ENCODE measurements at places on chromosomes 6 and 20.

GRCh38 chr6:66199171-66199570, 492.1 kb upstream of the EYS start:
- no peak for DNase-seq

DNA sequence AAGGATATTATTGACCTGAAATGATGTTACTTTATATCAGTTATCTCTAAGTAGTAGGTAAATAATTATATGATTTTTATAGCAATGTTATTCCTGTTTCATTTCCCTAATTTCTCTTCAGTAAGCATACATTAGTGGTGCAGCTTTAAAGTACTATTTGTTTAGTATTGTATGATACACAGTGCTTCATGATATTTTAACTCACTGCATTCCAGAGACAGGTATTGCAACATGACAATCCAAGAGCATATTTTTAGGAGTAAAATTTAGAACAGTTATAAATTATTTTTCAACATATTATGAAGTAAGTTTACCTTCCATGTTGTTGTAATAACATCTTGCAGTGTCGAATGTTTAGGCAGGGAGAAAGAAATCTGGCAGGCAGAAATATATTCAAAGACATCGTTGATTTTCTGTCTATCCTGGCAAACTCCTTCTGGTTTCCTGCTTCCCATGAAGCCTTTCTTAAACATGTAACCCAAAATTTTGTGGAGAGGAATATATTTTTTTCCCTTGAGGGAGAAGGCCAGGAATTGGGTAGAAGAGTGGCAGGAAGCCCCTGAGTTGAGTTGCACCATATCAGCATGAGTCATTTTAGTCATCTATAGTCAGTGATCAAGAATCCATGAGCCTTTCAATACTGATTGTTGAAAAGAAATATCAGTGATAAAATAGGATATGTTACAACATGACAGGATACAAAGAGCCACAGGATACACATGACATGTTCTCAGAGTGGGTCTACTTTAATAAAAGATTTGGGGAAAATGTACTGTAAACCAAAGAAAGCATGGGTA, 29.0 kb upstream of the PTCHD4 start:
- no peak for DNase-seq

DNA sequence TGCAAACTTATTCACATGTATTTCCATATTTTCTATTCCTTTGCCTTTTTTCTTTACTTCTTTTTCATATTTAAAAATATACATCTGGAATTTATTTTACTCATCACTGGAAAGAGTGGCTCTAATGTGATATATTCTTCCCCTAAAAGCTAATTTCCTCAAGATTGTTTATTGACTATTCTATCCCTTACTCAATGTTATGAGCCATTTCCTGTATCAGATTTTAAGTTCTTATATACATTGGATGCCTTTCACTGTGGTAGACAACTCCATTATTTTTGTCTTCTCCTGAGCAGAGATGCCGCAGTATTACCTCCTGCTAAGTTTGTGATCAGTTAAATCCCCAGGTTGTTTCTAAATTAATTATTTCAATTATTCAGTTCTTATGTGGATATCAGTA, 418.4 kb upstream of the JAG1 start:
- no peak for DNase-seq

GRCh38 chr20:48956052-48956451, 34.5 kb downstream of the ARFGEF2 start:
- DNase-seq, result no peak

- DNase-seq, result no peak
Observed at GRCh38 chr20:10739566-10739965, 65.8 kb upstream of the JAG1 start.
